Stimulated activated CD4-positive, alpha-beta T cell treated with anti-CD3 and anti-CD28 coated beads, Interleukin-1b, Interleukin-23, amount 100 ng/mL, for 1 hour (primary cell): ENCODE measurements at places on chromosomes 3 and 15.
A peak's percentile ranks its signal among the peaks of the same experiment; 100 is the strongest.

- no peak for DNase-seq
Observed at GRCh38 chr15:92304223-92304975, 89.3 kb upstream of the ST8SIA2 start.

- DNase-seq: no peak
Observed at GRCh38 chr3:153633407-153633806, 471.4 kb downstream of the RAP2B start.

DNA sequence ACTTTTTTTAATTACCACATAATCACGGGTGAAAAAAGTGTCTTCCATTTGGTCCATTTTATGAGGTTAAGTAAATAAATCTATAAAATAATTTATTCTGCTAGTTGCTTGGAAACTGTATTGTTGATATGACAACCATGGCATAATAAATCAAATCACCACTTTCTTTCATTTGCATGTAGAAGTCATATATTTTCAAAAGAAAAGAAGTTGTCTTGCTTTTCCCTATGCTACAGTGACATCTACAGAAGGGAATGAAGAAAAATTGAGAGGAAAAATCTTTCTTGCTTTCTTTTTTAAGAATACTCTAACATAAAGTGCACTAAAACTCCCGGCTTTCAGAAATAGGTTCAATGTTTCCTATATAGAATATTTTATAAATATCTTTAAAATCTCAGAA lies 228.5 kb downstream of the ZBBX start:
- DNase-seq: no peak

DNA sequence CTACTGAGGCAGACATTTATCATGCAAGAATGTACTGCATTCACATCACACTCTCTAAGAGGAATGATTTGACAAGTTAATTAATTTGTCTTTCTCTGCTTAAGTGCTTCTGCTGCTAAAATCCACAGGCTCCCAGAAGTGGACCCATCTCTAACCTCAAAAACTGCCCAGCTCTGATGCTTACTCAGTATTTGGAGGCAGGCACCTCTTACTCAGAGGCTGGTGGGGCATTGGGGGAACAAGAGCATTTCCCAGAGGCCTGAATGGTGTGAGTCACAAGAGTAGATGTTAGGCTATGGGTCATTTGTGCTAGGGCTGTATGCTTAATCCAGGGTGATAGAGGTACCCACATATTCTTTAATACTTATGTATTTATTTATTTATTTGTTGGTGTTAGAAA lies 34.4 kb upstream of the HCN4 start:
- DNase-seq: no peak

- no peak for DNase-seq
Observed at GRCh38 chr3:115099134-115099985, 47.7 kb downstream of the ZBTB20 start.

DNA sequence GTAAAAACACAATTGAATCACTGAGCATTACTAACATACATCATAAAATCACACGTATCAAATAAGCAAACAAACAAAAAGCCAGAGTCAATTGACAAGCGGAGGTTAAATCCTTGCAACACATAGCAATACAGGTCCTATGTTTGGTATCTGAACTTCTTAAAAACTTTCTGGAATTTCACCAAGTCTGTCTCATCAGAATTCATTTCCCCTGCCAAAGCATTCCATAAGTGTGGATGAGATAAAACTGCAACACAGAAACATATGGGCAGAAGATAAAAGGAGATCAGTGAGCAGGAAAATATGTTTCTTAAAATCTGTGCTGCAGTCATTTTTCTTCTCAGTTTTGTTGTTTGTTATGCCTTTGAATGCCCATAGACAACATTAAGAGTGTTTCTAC lies 1155.5 kb downstream of the TBL1XR1 start:
- no peak for DNase-seq

DNA sequence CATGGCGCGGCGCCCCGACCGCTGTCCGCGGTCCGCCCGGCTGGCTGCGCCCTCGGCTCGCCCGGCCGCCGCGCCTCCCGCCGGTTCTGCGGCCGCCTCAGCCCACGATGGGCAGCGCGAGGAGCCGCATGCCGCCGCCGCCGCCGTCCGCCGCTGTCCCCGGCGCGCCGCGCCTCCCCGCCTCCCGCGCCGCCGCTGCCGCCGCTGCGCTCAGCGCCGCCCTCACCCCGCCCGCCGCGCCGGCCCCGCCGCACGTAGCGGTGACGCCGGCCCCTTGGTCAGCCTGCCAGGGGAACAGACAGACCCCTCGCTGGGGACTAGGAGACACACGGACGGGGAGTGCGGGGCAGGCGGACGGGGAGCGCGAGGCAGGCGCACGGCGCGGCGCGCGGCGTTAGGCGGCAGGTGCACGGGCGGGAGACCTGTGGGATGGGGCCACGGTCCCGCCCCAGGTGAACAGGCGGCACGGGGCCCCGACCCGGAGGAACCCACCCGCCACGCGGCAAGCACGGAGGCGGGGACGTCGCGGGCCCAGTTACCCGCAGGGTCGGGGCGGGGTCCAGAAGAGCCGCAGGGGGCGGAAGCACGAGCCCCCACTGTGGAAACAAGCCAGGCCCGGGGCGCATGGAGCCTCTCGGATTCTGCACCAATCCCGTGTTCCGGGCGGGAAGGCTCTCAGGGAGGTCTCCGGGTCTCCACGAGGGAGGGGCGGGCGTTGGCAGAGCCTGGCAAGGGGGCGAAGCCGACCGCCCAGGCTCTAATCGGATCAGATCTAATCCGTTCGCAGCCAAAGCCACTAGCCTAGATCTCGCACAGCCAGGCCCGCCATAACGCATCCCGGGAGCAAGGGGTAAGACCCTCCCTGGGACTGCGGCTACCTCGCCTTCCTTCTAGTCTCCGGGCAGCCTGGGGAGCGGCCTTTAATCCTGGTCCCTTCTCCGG lies at the start of gene CSPG5:
TSS of gene CSPG5 (minus strand) at position 175 of the 942 bp plus-strand sequence. CDS start at position 3, 172 bp downstream.
- no peak for DNase-seq

DNA sequence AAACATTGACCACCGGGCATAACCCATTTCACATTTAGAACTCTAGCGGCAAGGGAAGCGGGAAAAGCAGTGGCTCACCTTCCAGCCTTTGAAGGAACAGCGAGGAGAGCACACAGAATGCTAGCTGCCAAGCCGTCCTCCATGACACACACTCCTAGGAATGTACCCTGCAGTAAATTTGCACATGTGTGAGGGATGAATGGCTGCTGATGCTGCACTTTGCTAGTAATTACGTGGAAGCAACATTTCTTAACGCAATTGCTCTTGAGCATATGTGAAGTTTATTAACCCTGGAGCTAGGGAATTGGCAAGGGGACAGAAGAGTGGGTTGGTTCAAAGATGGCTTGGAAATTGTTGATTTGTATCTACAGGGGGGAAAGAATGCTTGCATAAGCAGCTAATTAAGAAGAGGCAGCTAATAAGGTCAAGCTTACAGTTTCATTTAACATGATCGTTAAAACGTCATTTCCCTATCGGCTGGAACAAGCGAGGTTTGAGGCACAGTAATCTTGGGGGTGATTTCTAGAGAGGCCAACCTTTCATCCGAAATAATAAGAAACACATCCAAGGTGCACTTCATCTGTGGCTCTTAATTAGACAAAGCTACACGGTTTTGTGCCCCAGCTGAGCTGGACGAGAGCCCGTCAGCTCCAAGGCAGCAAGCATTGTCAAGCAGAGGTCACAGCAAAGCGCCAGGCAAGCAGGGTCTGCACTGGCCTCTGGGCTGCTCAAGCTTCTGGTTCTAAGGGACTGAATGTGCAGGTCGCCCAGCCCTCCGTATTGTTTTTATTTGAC lies 123.4 kb downstream of the CHSY1 start:
- no peak for DNase-seq

GRCh38 chr15:99755692-99756409 lies 22.6 kb upstream of the LYSMD4 start:
- DNase-seq: peak; percentile 6

GRCh38 chr15:92069308-92070250 lies 216.1 kb downstream of the SLCO3A1 start:
- peak; percentile 21 for DNase-seq

GRCh38 chr3:69535613-69536012 lies 149.7 kb upstream of the FRMD4B start:
- DNase-seq: no peak

GRCh38 chr3:186001842-186002241 lies 64.0 kb upstream of the TRA2B start:
- no peak for DNase-seq

DNA sequence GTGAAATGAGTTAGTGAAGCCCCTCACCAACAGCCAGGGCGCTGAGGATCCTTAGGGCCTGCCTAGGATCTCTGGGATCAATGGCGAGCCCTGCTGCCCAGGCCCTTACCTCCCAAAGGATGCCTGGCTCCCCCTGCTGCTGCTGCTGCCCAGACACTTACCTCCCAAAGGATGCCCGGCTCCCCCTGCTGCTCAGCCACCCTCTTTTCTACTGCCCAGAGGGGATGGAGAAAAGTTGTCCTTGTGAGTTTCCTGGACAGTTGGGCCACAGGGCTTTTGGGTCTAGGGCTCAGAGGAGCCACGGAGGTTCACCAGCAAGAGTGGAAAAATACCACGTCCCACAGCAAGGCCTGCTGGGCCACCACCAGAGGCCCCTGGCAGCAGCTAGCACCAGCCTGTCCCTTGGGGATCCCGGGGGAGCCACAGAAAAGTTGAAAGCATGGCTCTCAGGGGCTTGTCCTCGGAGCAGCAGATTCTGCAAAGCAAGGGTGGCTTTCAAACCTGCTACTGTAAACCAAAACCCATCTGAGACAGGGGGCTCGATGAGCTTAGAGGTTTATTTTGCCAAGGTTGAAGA lies 59.4 kb downstream of the SLC6A6 start:
- peak; percentile 17 for DNase-seq

DNA sequence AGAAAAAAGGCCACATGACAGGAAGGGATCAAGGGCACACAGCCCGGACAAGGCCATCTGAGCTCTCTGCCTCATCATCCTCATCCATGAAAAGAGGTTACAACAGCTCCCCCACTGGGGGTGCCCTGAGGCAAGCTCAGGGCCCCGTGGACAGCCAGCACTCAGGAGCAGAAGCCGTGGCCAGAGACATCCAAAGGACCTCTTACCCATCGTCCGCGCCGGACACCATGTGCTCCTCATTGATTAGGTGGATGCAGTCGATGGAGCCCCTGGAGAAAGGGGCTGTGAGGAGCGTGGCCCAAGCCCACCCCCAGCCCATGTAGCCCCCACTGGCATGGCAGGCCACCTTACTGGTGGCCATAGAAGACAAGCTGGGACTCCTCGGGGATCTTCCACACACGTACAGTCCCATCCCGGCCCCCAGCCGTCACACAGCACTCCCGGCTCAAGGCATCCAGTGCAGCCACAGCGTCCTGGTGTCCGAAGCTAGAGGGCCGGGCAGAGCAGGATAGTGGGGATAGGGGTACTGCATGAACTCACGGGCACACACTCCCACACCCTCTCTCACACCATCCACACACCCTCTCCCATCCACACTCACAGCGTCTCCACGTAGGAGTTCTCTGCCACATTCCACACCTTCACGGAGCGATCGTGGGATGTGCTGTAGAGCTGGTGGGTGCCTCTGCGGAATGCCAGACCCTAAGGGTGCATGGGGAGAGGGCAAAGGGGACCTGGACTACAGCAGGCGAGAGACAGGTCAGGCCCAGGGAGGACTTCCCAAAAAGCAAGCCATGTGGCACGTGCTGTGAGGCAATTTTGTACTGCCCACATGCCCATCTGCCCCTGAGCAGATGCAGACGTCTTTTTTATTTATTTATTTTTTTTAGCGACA lies 6.5 kb downstream of the RRP9 start:
- no peak for DNase-seq

GRCh38 chr3:153714588-153715290 lies 406.5 kb upstream of the ARHGEF26 start:
- no peak for DNase-seq

GRCh38 chr3:121155028-121155427 lies 247.0 kb downstream of the STXBP5L start:
- DNase-seq: no peak

DNA sequence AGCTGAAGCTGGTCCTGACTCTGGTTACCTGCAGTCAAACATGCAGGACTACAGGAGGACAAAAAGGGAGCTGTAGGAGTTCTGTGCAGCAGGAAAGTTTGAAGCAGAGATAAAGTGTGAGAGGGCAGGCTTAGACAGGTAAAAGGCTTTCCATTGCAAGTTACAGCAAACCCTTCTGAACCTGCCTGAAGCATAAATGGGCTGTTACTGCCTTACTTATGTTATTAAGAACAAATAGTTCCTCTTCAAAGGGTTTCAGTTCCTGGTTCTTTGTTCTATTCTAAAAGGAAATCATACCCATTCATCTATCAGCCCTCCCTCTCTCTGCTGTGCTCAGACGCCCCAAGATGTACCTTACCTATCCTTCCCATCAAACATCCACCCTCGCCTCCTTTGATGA lies 52.4 kb upstream of the CACNA2D3 start:
- DNase-seq: no peak

- DNase-seq: no peak
Observed at GRCh38 chr15:39275066-39275465, 305.8 kb upstream of the THBS1 start.

DNA sequence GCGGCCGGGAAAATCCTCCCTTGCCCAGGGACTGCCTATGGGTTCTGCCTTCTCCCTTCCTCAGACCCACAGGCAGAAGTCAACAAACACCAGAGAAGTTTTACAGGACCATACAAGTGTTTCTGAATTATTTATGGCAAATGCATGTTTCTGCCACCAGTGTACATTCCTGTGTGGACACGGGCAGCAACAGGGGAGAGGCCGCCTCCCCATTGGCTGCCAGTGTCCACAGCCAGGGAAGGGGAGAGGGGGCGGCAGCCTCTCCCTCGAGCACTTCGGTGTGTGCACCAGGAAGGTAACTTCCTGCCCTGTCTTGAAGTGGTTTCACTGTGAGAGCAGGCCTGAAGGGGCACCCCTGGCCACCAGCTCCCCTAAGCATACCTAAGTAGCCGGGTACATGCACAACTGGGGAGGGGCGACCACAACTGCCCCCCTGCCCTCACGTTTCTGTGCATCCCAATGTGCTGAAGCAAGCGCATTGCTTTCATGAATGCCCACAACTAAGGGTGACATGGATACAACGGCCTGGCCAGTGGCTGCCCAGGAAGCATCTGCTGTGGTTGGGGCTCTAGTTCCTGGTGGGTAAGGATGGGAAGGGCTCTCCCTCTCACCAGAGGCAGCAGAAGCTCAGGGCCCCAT lies 14.8 kb upstream of the SHISA5 start:
- no peak for DNase-seq

DNA sequence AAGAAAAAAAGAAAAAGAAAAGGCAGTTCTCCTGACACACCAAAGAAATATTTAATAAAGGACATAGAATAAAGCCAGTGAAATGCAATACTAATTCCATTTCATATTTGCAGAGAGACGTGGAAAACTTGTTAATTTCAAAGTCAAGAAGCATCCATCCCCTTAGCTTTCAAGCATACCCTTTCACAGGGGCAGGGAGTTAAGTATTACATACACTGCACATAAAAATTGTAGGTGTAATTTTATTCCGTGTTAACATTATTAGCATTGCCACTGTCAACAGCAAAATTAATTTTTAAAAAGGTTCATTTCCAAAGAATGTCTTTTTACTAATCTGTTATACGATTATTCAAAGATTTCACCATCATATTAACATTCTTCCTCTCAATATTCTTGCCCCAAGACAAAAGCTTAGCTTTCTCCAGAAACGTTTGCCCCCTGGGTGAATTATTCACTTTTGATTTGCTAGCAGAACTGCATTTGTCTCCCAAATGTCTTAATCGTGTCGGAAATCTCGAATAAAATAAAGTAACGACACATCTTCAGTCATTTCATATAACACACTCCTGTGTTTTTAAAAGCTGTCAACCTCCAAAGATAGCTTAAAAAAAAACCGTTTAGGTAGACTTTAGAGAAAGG lies 517.9 kb downstream of the MECOM start:
- DNase-seq: no peak
